ENCODE measurements at places on chromosomes 3 and 15.
A peak's percentile ranks its signal among the peaks of the same experiment; 100 is the strongest.

- no peak for DNase-seq
These were observed 85.8 kb downstream of the HMG20A start for GRCh38 chr15:77506311-77507142.

GRCh38 chr15:61530769-61531168 is 301.7 kb upstream of the RORA start:
- no peak for DNase-seq

DNA sequence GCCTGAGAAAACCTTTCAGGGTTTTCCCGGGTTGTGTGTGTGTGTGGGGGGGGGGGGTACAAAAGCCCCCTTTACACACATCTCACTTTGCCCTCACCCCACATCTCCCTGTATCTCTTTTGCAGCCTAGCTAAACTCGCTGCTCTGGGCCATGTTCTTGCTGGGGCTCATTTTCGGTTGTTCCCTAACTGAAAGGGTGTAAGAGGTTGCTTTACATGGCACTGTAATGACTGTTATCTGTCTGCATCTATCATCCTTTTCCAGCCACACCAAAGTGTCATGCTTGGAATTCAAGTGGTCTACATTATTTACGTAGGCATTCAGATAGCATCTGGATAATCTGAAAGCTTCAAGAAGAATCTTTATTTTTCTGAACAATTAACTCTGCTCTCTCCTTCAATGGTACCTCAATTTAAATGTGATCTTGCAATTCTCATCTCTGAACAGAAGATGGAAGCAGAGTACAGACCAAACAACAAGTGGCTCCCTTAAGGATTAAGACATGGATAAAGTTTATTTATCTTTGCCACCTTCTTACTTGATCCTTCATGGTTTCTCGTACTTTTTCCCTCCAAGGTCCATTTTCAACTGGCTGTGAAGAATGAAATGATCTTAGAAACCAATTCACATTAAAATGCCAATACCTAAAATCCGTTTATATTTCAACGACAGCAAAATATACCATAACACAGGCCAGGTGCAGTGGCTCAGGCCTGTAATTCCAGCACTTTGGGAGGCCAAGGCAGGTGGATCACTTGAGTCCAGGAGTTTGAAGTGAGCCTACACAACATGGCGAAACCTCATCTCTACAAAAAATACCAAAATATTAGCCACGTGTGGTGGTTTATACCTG is 34.9 kb downstream of the DCLK3 start:
- DNase-seq, result no peak

GRCh38 chr3:130741946-130742610 is 4.6 kb downstream of the PIK3R4 start:
- DNase-seq, result no peak

DNA sequence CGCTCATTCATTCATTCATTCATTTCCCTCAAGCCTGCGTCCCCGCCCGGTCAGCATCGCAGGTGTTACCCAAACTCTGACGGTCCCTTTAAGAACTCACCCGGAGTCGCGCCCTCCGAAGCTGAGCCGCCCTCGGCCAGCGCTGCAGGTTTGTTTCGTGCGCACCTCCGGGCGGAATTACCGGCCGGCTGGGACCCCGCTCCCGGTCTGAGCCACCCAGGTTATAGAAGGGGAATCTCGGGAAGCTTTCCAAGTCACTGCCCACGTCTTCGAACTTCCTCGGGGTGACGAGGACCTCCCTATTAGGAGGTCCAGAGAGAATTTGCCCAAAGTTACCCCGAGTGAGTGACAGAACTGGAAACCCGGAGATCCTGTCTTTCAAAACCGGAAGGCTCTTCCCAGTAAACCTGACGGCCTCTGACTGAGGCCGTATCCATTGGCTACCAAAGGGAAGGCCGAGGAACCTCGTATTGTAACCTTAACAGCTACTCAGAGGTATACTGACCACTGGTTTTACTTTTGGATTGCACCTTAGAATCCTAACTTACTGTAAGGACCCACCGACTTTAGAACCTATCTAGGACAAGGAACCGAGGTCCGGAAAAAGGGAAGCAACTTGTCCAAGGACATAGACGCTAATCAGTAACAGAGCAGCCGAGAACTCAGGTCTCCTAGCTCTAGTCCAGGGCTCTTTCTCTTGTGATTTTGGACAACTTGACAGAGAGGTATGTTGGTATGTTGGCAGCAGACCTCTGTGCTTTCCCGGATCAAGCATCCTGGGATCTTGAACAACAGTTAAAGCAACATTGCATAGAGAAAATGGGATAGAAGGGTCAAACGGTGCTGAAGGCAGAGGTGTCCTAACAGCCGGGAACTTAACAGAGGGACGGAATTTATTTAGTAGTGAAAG is 788 bp upstream of the DLG1 start:
- DNase-seq, result peak; percentile 24

GRCh38 chr15:80204231-80204630 is 47.8 kb downstream of the CTXND1 start:
- no peak for DNase-seq

DNA sequence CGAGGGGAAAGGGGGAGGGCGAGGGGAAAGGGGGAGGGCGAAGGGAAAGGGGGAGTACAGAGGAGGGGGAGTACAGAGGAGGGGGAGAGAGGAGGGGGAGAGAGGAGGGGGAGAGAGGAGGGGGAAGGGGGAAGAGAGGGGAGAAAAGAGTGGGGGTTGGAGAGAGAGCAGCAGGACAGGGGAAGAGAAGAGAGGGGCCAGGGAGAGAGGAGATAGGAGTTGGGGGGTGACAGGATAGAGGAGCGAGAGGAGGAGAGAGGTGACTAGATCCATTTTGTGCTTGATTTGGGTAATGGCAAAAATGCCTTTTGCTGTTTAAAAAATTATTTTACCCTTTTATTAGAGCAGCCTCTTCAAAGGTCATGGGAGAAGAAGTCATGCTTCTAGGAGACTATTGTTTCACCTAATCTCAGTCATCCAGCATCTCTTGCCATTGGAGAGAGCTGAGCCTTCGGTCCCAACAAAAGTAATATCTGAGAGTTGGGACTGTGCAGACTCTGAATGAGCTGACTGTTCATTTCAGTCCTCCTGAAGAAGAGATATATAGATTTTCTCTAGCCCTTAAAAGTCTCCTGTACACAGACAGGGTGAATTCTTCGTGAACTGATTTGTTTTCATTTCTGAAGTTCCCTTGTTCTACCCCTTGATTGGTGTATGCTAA is 15.1 kb upstream of the TOP2B start:
- no peak for DNase-seq

DNA sequence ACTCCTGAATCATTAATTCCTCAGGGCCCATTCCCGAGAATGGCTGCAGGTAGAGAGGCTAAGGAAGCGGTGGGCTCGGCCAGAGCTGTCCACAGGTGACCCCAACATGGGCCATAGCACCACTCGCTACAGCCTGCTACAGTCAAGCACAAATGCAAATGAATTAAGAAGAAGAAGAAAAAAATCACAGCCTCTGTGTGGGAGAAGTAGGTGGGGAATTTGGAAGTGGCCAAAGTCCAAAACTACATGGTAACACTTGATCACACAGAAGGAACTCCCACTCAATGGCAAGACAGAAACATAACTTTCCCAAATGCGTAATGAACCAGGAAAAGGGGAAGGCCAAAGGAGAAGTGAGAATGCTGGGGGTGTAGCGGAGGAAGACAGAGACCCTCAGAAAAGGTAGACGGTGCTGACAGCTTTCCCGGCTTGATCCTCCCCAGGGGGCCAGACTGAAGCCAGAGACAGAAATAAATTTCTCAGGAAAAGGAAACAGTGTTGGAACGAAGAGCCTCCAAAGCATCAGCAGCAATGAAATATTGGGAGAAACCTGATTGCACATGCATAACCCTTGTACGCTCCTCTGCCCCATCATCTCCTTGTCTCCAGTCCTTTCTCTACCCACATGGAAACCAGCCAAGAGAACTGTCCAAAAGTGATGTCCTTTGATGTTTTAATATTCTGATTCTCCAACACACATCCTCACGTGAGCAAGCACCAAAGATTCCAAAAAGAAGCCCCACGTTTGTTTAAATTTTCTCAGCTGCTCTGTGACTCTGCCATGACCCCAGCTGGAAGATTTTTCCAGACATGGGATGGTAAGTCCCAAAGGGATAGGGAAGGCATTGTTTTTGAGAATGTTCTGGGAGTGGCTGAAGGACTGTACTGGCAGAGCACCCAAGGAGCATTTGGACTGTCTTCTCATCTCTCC is 107.6 kb downstream of the OXNAD1 start:
- no peak for DNase-seq

GRCh38 chr15:78239811-78240210 is 5.4 kb upstream of the ACSBG1 start:
- DNase-seq, result no peak

DNA sequence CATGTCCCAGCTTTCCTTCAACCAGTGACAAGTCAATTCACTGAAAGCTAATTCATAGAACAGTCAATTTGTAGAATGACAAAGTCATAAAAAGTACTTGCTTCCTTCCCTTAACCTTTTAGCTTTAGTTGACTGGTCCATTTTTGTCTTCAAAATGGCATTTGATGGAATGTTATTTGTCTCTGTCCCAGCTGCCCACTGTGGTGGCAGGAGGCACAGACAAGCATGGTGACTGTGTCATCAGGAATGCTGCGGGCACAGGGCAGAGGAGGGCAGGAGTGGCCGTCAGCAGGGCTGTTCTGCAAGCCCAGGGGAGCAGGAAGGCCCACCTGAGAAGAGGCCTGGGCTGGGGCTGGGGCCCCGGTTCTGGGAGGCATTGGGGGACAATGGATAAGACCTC is 10.0 kb downstream of the IQSEC1 start:
- no peak for DNase-seq

DNA sequence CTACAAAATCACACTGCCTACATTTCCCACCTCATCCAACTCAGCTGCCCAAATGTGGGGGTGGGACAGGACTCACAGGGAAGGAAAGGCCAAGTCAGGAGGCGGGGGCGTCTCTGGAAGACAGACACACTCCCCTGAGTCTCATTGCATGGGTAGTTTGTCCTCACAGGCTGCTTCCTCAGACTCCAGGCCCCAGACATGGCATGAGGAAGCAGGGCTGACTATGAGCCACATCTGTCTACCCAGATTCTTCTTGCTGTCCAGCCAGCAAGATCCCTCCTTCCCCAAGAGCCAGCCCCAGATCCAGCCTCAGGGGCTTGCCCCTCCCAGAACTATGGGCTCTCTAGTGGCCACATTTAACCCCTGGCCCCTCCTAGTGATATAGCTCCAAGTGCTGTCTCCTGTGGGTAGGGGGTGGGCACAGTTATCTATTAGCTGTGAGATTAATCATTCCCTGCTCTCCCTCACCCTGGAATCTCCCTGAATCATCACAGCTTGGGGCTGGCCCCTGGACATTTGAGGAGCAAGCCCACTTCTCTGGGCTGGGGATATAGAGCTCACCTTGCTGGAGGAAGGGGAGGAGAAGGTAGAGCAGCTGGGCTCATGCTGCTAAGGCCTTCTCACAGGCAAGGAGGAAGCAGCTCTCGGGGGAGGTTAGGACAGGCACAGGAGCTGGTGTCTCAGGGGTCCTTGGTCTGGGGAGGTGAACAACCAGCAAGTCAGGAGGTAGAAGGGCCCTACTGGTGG is 2.1 kb upstream of the CCDC33 start:
- DNase-seq, result no peak

GRCh38 chr3:53978386-53978785 is 86.7 kb upstream of the SELENOK start:
- DNase-seq, result no peak

GRCh38 chr15:67140078-67140833 is 74.9 kb downstream of the SMAD3 start:
- no peak for DNase-seq

DNA sequence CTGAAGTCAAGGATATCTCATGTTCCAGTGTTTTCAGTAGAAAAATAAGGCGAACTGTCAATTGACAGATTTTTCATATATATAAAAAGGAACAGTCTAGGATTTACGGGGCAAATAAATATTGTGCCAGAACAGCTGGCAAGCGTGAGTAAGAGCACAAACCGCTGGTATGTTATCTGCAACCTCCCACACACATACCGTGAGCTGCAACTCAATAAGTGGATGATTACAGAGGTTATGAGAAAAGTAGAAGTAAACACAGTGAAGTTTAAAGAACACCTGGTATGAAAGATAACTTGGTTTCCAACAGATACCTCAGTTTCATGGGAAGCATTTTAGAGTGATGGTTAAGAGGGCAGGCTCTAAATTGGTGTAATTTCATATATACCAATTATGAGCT is 733.4 kb downstream of the TUSC7 start:
- no peak for DNase-seq

DNA sequence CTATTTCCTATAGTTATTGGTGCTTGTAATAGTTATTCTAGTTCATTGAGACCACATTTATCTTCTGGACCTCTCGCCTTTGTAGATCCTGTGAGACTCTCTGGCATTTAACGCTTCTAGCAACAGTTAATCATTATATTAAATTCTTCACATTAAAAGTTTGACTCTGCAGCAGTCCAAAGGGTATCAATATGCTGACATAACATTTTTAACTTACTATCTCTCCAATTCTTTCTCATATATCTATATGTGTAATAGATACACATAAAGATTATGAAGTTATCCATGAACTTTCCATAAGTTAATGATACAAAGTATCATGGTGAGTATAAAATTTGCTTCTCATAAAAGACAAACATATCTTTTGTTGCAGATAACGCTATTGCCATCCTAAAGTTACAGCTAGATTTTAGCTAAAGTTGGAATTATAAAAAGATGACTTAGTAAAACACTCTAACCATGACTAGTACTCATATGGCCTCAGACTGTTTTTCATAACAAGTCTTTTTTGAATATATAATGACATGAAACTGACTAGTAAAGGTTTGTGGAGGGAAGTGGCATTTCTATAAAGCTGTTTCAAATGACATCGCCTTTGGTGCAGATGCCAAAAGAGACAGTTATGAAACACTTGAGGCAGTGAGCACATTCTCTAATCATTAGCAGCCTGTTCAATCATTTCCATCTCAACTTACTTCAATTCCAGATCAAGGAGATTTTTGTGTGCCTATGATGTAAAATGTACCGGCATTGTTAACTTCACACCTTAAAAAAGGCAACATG is 379.3 kb upstream of the CBLB start:
- DNase-seq, result no peak

- no peak for DNase-seq
These were observed 44.0 kb downstream of the MESD start for GRCh38 chr15:80945605-80946004.

GRCh38 chr15:68335251-68335650 is 57.7 kb downstream of the FEM1B start:
- no peak for DNase-seq

- DNase-seq, result no peak
These were observed 9.7 kb upstream of the TATDN2 start for GRCh38 chr3:10238345-10239183.
